ENCODE measurements at places on chromosomes 3 and 15. TPM values are rescaled to one million over a fixed set of nuclear protein-coding genes. Genes with fewer than 3 reads are reported as not detected.

DNA sequence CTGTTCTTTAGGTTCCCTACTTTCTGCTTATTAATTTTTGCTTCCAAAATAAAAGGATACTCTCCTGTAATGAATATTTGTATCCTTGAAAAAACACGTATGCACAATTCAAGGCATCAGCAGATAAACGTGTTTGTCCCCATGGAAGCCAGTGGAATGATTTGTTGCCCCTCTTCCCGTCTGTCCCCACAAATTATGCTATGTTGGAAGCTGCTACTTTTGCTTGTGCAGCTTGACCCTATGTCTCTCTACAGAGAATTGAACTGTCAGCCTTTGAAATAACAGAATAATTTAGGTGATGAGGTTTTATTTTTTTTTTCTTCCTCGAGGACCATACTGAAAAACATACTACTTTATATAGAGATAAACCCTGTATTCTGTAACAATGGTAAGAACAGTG, 401.5 kb upstream of the GOLIM4 start:
- peak; percentile 94 for ATAC-seq

GRCh38 chr15:61830536-61831330, 229.5 kb downstream of the VPS13C start:
- ATAC-seq: no peak

- ATAC-seq: peak; percentile 77
Observed at GRCh38 chr3:28575746-28576613, 227.4 kb upstream of the AZI2 start.

DNA sequence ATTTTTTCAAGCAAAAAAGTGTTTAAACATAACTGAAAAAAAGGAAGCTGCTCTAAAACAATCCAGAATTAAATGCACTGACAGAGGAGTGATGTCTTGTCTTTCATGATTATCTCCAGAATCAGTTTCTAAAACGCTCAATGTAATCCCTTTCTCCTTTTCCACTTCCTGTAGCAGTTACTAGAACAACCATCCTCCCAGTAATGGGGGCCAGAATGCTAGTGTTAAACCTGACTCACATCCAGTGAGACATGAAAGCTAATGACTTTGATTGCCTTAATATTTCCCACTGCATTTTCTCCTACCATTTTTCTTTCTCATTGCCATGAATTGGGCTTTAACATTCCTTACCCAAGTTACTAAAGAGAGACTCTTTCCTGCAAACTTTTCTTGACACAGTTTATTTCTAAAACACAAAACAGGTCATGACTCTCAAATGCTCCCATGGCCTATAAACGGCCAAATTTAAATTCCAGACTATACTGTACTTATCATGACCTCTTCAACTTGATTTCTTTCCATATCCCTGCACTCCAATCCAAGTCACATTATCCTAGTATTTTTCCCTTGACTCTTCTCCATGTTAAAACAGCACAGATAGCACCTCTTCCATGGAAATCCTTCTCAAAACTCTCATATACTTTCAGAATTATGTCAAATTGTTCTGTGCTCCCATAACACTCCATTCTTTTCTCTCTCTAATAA, 341.4 kb downstream of the NAALADL2 start:
- ATAC-seq: no peak

Gene ADAMTS17
- 1.3 TPM for total RNA-seq

GRCh38 chr3:100581650-100582049, 27.8 kb upstream of the ADGRG7 start:
- ATAC-seq: no peak

Gene CLSTN2
- 1.3 TPM for total RNA-seq

- no peak for ATAC-seq
Observed at GRCh38 chr3:52043750-52044149, 12.6 kb downstream of the DUSP7 start.

GRCh38 chr15:48384616-48385015, 53.4 kb downstream of the DUT start:
- peak; percentile 48 for ATAC-seq

DNA sequence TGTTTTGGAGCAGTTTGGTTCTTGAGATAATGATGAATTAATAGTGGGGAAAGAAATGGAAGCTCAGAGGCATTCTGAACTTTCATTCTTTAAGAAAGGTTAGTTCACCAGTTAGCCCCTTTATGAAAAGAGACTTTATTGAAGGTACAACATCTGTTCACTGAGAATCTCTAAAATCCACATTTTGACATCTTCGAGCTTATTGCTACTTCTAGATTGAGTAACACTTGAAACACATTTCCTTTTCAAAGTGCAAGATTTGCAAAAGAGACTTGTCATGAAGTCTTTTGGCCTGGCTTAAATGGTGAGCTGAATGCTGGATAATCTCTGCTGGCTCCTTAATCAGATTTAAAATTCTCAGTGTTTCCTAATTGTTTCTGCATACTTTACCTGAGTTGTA, 42.3 kb downstream of the RAB8B start:
- no peak for ATAC-seq

DNA sequence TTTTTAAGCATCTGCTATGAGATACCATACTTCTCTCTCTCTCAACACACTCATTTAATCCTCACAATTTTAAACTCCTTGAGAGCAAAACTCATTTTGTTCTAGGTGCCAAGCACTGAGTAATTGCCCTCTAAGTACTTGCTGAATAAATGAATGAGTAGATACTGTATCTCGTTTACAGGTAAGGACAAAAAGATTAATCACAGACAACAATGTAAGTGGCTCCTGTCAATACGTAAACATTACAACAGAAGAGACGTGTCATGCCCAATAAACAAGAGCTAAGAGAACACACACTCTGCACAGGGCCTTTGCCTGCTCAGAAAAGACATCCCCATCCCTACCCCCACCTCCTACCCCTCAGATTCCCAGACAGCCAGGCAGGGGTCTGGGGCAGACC, 59.8 kb downstream of the CHSY1 start:
- ATAC-seq: no peak

DNA sequence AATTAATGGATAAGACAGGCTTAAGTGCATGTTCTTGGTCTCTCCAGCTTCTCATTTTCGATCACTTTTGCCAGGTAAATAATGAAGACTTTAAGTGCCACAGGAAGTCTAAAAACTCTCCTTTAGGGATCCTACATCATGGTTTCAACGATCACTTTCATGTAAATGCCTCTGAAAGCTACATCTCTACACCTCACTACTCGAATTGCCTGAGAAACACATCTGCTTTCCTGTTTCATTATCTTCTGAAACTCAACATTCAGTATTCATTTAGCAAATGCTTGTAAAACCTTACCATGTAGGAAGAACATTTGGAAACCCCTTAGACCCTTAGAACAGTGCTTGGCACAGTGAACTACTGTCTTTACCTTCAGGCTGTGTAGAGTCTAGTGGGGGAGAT, 16.2 kb downstream of the THAP10 start:
- no peak for ATAC-seq

DNA sequence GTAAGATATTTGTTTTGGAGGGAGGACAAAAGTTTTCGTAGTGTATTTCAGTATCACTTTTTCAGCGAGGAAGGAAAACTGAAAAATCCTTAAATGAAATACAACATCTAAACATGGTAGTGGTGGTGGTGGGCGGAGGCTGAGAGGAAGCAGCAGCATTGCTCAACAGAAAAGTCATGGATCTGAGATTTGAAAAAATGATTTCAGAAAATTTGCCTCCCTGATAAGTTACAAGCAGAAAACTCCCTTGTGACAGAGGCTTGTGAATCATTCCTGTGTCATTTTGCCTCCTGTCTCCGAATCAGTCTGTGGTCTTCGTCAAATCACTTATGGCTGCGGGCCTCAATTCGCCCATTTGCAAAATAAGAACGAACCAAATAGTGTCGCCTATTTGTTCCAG, 965 bp upstream of the CRBN start:
- no peak for ATAC-seq

Gene PLS1
- total RNA-seq: 25.1 TPM

Gene USP4
- 39.3 TPM for total RNA-seq

- ATAC-seq: no peak
Observed at GRCh38 chr3:150871192-150871591, 34.0 kb downstream of the MINDY4B start.

Gene IQSEC1
- total RNA-seq: 45.9 TPM

Gene SEMA7A
- 0.45 TPM for total RNA-seq

DNA sequence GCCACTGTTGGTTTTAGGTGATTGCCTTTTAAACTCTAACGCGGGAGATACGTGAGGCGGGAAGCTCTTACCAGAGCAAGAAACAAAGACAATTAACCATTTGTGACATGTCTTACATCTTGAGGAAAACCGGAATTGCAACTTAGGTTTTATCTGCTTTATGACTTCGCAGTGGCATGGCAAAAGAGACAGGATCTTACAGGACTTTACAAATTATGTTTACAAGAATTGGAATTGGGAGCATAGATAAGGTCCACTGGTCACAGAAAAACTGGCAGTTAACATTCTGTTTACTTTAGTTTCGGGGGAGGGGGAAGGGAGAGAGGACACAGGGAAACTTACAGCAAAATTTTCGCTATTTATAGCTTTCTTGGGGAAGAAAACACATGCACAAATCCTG, 1119.6 kb downstream of the ZPLD1 start:
- no peak for ATAC-seq

Gene SLC28A1
- not detected for total RNA-seq

DNA sequence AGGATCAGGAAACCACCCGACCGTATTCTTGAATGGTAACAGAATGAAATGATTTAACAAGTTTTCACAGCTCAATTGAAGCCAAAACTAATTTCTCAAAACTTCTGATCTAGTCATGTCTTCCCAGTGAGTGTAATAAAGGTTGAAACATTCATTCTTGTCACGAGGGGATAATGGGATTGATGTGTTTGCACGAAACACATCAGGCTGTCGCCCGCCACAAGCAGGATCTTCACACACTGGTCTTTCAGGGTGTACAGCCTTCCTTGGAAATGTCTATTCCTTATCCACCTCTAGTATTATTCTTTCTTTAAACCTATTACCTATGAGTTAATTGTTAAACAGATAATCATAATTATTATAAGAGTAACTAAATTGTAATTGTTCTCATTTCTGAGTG, 94.3 kb downstream of the KCNAB1 start:
- ATAC-seq: no peak

GRCh38 chr3:112013058-112013783, 14.5 kb downstream of the TAGLN3 start:
- peak; percentile 71 for ATAC-seq

DNA sequence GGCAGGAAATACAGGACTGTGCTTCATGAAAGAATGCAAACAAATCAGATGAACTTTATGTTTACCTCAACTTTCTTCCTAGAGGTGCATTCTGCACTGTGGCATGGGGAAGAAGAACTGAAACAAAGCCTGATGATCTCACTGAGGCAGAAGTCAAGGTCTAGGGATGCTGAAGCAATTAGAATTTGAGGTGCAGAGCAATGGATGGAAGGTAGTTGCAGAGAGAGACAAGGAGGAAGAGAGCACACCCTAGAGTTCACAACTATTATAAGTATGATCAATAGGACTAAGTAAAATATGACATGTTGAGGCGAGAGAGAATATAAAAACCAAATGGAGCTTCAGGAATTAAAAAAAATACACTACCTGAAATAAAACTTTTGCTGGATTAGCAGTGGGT, 420.1 kb downstream of the EDEM1 start:
- no peak for ATAC-seq

Gene VILL
- 0.96 TPM for total RNA-seq

Gene MAP6D1
- 0.27 TPM for total RNA-seq

Gene C3orf20
- 0.21 TPM for total RNA-seq

Gene CNTN3
- 0.63 TPM for total RNA-seq

- ATAC-seq: no peak
Observed at GRCh38 chr3:194624956-194625355, 8.3 kb downstream of the TMEM44 start.

Gene SCAANT1
- total RNA-seq: not detected

DNA sequence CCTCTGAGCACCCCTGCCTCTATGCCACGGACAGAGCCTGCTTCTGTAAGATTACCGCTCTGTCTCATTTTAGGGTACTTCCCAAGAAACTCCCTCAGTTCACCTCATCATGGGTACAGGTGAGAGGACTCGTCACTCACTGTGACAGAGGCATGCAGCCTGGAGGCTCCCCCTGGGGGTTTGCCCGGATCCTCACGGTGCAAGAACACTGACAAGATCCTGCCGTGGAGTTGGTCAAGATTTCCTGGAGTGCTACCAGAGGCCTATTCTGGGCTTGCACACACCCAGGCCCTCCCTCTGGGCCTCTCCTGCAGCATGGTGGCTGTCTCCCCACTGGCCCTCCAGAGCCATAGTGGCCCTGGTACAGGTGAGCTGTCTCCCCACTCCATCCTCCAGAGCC, 103.1 kb upstream of the TNIK start:
- ATAC-seq: no peak

Gene TRANK1
- total RNA-seq: 5.2 TPM

Gene CD200
- total RNA-seq: 65.7 TPM

Gene PRR20G
- not detected for total RNA-seq

GRCh38 chr15:40906991-40907802, 12.9 kb downstream of the VPS18 start:
- ATAC-seq: no peak

DNA sequence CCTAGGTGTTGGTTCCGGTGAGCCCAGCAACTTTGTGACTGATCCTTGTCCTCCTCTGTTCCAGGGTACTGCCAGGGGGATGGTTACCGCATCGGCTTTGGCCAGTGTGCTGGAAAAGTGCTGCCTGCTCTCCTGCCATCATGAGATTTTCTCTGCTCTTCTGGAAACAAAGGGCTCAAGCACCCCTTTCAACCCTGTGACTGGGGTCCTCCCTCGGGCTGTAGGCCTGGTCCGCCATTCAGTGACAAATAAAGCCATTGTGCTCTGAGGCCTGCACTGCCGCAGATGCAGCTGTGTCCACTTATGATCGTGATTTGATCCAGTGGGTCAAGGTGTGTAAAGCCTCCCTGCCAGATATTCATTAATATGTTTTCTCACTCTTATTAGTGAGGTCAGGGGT, 33.3 kb downstream of the FAH start:
- no peak for ATAC-seq

GRCh38 chr3:184712248-184713039, 580 bp upstream of the MAGEF1 start:
- peak; percentile 1 for ATAC-seq

- no peak for ATAC-seq
Observed at GRCh38 chr3:55491296-55491816, 4.2 kb upstream of the WNT5A start.

DNA sequence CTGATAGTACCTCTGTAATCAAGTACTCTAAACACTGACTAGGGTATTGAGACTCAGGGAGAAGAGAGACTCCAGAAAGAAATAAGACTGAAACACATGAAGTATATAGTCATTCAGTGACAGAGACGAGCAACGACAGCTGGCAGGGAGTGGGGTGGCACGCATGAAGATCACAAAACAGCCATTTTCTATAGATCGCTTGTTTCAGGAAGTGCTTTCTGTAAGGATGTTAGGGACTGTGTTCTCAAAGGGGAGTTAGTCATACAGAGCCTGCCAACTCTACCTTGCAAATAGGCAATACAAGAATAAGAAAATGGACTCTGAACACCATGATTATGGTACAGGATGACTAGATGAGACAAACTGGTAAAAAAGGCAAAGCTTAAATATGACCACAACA, 139.5 kb downstream of the TBL1XR1 start:
- ATAC-seq: no peak

Gene SAMD7
- total RNA-seq: not detected

- ATAC-seq: no peak
Observed at GRCh38 chr3:72165317-72165716, 380.4 kb upstream of the PROK2 start.

GRCh38 chr15:25687689-25688088, 175.4 kb downstream of the ATP10A start:
- ATAC-seq: no peak

Gene BCL6
- total RNA-seq: 12.7 TPM
